Left kidney (tissue), 8 donors: ENCODE measurements at places on chromosomes 11 and 22.

- DNase-seq: no peak
These were observed 100.8 kb upstream of the B3GAT1 start for GRCh38 chr11:134512571-134513538.

DNA sequence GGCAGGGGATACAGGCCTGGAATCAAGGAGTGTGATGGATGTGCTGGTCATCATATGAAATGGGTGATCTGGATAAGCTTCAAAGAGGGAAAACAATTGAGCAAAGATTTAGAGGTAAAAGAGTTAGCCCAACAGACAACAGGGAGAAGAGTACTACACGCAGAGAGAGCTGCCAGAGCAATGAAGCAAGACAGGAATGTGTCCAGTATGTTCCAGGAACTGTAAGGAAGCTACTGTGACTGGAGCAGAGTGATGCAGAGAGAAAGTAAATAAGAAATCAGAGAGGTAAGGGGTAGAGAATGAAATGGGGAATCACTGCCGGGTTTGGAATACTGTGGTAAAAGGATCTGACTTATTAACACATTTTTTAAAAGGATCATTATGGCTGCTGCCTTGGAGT, 255.1 kb downstream of the DCDC1 start:
- no peak for DNase-seq

DNA sequence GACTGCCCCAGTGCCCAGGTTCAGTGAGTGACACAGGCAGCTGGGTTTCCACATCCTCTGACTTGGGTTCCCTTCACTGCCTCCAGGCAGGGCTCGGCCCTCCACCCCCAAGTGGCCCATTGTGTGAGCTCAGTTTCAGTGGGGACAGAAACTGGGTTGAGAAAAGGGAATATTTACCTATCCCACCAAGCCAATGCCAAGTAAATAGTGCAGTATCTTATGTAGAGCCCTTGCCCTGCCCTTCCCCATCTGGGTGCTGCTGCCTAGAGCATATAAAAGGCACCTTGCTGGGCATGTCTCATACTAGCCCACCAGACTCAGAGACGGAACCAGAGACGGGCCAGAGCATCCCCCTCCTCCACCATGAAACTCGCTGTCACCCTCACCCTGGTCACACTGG, at the start of gene SCGB1A1:
Gene SCGB1A1, plus strand, starts transcription at position 301 of the 400 bp plus-strand sequence. Its CDS starts 63 bp downstream, at position 364.
- no peak for DNase-seq

DNA sequence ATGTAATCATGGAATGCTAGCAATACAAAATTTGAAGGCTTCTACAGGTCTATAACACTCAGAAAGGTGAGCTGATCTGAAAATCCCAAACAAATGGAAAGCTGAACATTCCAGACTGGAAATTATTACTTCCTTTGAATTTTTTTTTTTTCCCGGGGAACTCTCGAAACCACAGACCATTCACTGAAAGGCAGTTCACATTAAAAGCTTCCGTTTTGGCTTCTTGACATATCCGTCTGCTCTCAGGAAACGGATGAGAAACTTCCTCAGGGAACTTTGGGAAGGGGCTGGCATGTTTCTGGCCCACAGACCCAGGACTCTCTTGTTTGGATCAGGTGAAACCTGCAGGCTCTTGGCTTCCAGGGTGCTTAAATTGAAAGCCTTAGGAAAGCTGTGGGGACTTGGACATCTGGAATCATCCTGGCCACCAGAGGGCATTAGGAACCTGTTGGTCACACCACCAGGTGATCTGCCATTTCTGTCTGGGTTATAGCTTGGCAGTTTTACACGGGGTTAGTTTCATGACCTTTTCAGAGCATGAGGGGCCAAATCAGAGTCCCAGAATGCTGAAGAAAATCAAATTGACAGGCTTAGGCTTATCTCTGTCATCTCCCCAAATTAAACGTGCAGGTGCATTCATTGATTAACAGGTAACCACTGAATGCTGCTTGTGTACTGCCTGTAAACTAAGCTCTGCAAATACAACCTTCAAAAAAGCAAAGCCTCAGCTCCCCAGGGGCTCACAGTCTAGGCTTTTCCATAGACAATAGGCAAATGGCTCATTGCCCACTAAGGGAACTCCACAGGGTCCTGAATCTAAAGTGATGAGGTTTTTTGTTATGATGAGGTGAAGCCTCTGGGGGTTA, 22.7 kb upstream of the GRAMD1B start:
- peak; percentile 80 for DNase-seq

GRCh38 chr11:72305077-72305476, 61.1 kb upstream of the PHOX2A start:
- DNase-seq: no peak

GRCh38 chr11:25163421-25163820, 666.6 kb downstream of the LUZP2 start:
- DNase-seq: no peak

DNA sequence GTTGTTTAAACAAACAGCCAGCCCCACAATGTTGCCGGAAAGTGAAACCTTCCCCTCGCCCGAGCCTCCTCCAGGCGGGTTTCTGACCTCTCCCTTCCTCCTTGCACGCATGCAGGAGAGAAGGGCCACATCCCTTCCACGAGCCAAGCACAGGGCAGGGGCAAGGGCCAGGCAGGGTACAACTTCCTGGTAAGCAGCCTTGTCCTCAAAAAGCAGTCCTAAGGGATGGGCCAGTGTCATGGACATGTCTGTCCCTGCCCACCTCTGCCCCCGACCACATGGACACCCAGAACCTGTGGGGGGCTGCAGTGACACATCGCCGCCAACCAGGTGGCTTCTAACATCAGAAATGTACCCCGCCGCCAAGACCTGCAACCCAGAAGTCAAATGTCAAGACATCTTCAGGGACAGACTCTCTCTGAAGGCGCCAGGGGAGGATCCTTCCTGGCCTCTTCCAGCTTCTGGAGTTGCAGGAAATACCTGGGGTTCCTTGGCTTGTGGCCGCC, 145.3 kb downstream of the CRYBB2 start:
- no peak for DNase-seq

DNA sequence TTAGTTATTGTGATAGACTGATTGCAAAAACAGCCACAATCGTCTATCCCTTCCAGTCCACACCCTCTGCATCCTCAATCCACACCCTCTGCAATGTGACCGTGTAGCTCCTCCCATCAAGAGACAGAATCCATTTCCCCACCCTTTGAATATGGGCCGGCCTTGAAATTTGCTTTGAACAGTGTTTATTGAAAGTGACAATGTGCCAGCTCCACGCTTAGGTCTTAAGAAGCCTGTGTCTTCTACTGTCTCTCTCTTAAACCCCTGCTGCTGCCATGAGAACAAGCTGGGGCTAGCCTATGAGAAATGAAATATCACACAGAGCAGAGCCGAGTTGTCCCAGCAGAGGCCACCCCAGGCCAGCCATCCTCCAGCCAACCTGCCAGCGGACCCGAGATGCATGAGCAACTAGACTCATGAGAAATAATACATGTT, 22.3 kb upstream of the MICAL2 start:
- DNase-seq: no peak

- no peak for DNase-seq
These were observed 18.1 kb downstream of the PACSIN2 start for GRCh38 chr22:42996646-42997365.

- DNase-seq: no peak
These were observed 51.6 kb downstream of the MS4A13 start for GRCh38 chr11:60566776-60567175.

DNA sequence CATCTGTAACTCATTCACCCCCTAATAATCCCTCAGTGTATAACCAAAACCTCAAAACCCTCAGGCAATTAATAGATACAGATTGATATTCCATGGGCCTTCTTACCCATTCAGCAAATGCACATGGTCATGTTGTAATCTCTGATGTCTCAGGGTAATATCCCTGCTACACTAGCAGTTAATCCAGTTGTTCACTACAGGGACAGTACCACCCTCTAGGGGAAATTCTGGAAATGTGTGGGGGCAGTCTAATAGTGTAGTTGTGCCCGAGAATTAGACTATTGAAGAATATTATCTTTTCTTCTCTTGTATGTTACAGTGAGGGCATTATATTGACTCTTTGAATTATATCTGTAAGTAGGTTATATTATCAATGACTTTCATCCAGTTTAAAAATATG, 175.4 kb downstream of the CWF19L2 start:
- DNase-seq: no peak

- no peak for DNase-seq
These were observed 22.6 kb downstream of the MOV10L1 start for GRCh38 chr22:50112151-50113118.

GRCh38 chr11:133895061-133895479, 49.8 kb upstream of the SPATA19 start:
- DNase-seq: peak; percentile 34

GRCh38 chr11:2743427-2744110, 43.8 kb upstream of the KCNQ1OT1 start:
- DNase-seq: no peak

DNA sequence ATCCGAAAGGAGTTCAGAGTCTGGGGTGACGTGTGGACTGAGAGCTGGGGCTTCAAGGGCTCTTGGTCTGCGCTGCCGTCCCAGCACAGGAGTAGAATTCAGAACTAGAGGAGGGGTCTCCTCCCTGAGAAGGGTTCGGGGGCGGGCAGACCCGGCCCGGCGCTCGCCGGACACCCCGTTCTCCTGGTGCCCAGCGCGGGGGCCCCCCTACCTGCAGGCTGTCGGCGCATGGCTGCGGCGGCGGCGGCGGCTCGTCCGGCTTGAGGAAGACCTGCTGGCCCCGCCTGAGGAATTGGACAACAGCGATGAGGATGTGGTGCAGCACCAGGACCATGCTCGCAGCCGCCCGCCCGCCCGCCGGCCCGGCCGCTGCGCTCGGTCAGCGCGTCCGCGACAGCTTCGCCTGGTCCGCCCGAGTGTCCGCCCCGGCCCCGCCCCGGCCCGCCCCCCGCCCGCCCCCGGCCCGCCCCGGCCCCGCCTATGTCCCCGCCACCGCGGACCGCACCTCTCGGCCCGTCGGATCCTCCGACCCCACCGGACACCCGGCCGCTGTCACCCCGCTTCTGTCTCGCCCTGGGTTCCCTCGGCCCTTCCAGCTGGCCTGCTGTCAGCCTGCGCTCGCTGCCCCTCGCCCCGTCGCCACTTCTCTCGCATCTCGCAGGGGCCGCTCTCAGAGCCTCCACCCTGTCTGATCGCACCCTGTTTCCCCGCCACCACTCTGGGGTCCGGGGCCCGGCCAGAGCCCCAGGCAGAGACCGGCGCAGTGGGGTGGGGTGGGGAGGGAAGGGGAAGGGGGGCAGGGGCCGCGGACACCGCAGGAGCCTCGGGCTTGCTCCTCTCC, 32.0 kb downstream of the PDE2A start:
- DNase-seq: no peak

GRCh38 chr11:2328021-2328420, 26.2 kb downstream of the TSPAN32 start:
- DNase-seq: no peak

DNA sequence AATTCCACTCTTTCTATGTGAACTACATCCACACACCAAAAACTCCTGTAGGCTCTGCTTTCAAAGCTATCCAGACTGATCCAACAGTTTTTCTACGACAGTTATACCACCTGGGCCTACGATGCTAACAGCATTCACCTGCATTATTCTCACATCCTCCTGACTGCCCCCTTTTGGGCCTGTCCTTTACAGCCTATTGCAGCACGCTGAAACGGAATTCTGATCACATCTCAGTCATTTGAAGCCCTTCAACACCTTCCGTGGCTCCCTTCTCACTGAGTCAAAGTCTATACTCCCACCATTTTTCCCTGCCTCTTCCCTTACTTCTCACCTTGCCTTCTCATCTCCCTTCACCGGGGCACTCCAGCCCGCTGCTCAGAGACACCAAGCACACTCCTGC, 791.3 kb upstream of the KIRREL3 start:
- DNase-seq: no peak

- no peak for DNase-seq
These were observed 49.9 kb upstream of the LDLRAD3 start for GRCh38 chr11:35893796-35894475.

- DNase-seq: no peak
These were observed 45.3 kb downstream of the USP35 start for GRCh38 chr11:78234006-78234405.

- no peak for DNase-seq
These were observed 22.7 kb upstream of the PICALM start for GRCh38 chr11:86091566-86091965.

DNA sequence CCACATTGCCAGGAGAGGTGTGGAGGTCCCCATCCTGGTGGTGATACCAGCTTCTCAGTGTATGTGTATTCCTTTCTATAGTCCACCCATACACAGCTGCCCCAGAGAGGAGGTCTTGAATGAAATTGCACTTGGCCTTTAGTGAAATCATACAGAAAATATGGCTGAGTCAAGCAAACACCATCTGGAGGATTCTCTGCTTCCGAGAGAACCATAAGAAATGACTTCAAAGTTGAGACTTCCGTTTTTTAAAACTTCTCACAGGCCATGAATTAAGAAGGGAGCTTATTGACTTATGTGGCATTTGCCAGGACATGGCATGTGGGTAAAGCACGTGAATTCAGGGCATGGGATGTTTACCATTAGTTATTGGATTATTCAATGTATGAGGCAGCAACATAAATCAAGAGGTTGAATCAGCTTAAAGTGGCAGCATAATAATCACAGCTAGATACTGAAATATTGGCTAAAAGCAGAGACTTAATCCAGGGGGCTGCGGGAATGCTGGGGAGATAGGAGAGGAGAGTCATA, 119.1 kb upstream of the MTNR1B start:
- no peak for DNase-seq

DNA sequence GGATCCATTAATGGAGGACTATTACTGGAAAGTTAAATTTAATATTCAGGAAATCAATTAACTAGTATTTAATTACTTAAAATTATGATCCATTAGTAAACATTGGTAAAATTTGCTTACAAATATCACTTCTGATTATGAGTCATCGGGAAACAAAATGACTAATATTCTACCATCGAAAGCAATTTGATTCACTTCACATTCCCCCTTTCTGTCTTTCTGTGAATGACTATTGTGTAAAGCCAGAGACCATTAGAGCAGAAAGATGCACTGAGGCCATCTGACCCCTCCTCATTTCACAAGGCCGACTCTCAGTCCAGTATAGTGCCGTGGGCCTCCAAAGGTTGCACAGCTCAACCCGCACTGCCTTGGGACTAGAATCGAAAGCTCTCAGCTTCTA, 619.0 kb downstream of the OPCML start:
- no peak for DNase-seq

DNA sequence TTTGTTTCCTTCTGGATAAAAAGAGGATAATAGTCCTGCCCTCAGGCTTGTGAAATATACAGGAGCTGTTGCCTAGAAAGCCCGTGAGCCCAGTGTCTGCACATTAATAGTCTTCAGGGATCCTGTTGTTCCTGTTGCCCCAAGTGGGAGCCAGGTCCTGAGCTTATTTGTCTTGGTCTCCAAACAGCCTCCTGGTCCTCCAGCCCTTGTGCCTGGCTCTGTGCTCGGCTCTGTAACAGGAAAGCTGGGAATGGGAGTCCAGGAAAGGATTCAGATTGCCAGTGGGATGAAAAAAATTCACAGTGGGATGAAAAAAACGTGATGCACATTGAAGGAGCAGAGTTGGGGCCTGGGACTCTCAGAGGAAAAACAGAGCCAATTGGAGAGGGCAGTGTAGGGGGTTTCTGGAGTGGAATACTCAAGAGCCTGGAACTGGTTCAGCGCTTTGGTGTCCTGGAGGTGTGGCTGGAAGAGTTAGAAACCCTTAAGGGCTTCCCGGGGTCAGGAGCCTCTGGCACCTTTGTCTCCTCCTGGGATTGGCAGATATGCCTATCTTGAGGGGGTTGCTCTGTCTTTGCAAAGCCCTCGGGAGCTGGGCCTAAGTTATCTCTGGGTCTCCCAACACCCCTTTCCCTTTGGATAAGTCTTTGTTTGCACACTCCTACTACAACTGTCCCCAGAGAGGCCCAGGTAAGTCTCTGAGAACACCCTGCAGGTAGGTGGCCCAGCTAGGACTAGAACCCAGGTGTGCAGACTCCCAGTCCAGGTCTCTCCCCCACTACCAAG, 2.3 kb upstream of the INPPL1 start:
- DNase-seq: no peak

GRCh38 chr11:75383246-75383645, 16.1 kb upstream of the RPS3 start:
- no peak for DNase-seq
